HFFc6 (cell line): ENCODE measurements at places on chromosomes 7 and 10. TPM values are rescaled to one million over a fixed set of nuclear protein-coding genes. Genes with fewer than 3 reads are reported as not detected.

Gene ATOH7
- not detected in 3 replicates for total RNA-seq

Gene MXI1
- total RNA-seq: 6.1 to 12.2 TPM (median 11.5 TPM) in 3 replicates

Gene HTR7
- 0.31 to 0.53 TPM (median 0.34 TPM) in 3 replicates for total RNA-seq

Gene ZNF485
- total RNA-seq: 2.6 to 2.9 TPM (median 2.7 TPM) in 3 replicates

Gene FOXK1
- 33.8 and 38.2 TPM in 2 replicates for total RNA-seq

Gene SOSTDC1
- total RNA-seq: 0.10 TPM in 1 of 2 replicates, not detected in the other

Gene CRPPA
- 2.1 to 2.6 TPM (median 2.6 TPM) in 3 replicates for total RNA-seq

Gene GDF2
- total RNA-seq: not detected in 3 replicates

Gene ZNF736
- 4.6 to 7.3 TPM (median 6.6 TPM) in 3 replicates for total RNA-seq

Gene BMPR1A
- 42.6 to 48.1 TPM (median 44.4 TPM) in 3 replicates for total RNA-seq

Gene FAM237B
- total RNA-seq: not detected in 3 replicates

Gene WEE2
- not detected in 2 replicates for total RNA-seq

Gene FANK1
- 0.94 to 2.1 TPM (median 1.1 TPM) in 3 replicates for total RNA-seq

Gene CALN1
- not detected in 2 replicates for total RNA-seq

Gene SPAM1
- total RNA-seq: not detected in 3 replicates

Gene STEAP1
- total RNA-seq: 21.1 to 67.4 TPM (median 44.4 TPM) in 3 replicates

Gene HACD1
- 97.1 to 136 TPM (median 98.5 TPM) in 3 replicates for total RNA-seq

Gene CPA2
- not detected in 3 replicates for total RNA-seq

Gene MACC1
- not detected in 3 replicates for total RNA-seq

Gene ITGA8
- not detected in 2 replicates for total RNA-seq

Gene ADRB1
- not detected in 3 replicates for total RNA-seq

Gene DGKB
- 0.34 to 0.66 TPM (median 0.64 TPM) in 3 replicates for total RNA-seq

Gene HOXA3
- 0.39 and 1.4 TPM in 2 replicates for total RNA-seq

Gene TLL2
- 0.23 and 0.31 TPM in 2 replicates for total RNA-seq

Gene HOXA5
- 2.2 to 3.8 TPM (median 3.2 TPM) in 3 replicates for total RNA-seq

Gene RTKN2
- total RNA-seq: 3.1 to 5.2 TPM (median 4.8 TPM) in 3 replicates

Gene CCDC172
- not detected in 2 replicates for total RNA-seq

Gene AASS
- 8.0 to 9.0 TPM (median 8.6 TPM) in 3 replicates for total RNA-seq

Gene ZKSCAN1
- total RNA-seq: 58.3 to 72.1 TPM (median 66.4 TPM) in 3 replicates

Gene APBB1IP
- 34.5 and 34.6 TPM in 2 replicates for total RNA-seq

Gene NPFFR1
- total RNA-seq: not detected in 3 replicates

Gene SIRT1
- 9.8 and 12.0 TPM in 2 replicates for total RNA-seq

Gene CNPY1
- total RNA-seq: not detected in 3 replicates

Gene GFRA1
- 7.3 to 17.4 TPM (median 11.5 TPM) in 3 replicates for total RNA-seq

Gene CUBN
- 0.70 to 1.5 TPM (median 0.74 TPM) in 3 replicates for total RNA-seq

Gene IL2RA
- not detected in 2 replicates for total RNA-seq

Gene SMNDC1
- total RNA-seq: 34.8 to 37.4 TPM (median 35.7 TPM) in 3 replicates

Gene HERC4
- total RNA-seq: 221 to 291 TPM (median 228 TPM) in 3 replicates

Gene KCNH2
- total RNA-seq: not detected in 3 replicates

Gene SMURF1
- total RNA-seq: 18.5 to 20.5 TPM (median 19.3 TPM) in 3 replicates

Gene CREB3L2
- total RNA-seq: 112 to 126 TPM (median 119 TPM) in 3 replicates

Gene FAM25G
- not detected in 3 replicates for total RNA-seq

Gene SH2D4B
- total RNA-seq: 0.04 TPM in 1 of 3 replicates, not detected in the others

Gene KIAA1549
- total RNA-seq: 7.6 to 10.7 TPM (median 9.5 TPM) in 3 replicates

Gene MORN4
- 9.6 to 12.0 TPM (median 9.8 TPM) in 3 replicates for total RNA-seq
